ENCODE measurements at places on chromosomes 2 and 18. TPM values are rescaled to one million over a fixed set of nuclear protein-coding genes. Genes with fewer than 3 reads are reported as not detected.

DNA sequence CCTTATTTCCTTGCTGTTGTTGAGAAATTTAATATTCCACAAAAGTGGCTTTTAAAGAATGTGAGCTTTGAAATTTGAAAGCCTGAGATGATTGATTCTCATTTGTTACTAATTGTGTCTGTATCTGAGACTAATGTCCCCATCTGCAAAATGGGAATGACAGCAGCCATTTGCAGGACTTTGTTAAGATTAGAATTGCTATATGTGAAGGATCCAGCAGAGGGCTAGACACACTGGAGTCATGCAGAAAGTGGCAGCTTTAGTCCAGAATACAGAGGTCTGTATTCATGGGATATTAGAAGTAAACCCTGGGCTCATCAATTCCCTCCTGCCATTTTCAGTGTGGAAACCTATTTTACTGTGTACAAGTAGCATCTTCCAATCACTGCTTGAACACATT is 296.5 kb upstream of the GYPC start:
- no peak for DNase-seq

DNA sequence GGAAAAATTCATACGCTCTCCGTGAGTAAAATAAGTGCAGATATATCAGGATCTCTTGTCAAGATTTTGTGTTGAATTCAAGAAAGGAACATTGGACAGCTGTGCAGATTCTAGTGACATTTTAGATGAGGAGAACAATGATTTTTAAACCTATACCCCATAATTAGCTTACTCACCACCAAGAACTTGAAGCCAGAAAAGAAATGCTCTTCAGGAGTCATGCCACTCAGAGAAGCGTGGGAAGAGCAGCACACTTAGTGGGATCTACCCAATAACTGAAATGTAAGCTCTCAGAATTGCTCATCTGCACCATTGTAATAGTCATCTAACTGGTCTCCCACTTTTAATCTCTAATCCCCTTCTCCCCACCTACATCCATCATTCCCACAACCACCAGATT is 9.2 kb upstream of the ERMN start:
- no peak for DNase-seq

GRCh38 chr2:167940346-167940725 is 307.1 kb downstream of the STK39 start:
- no peak for DNase-seq

GRCh38 chr2:161844822-161845221 is 220.6 kb downstream of the SLC4A10 start:
- DNase-seq: no peak

GRCh38 chr2:110804915-110805314 is 72.5 kb downstream of the ACOXL start:
- DNase-seq: no peak

- DNase-seq: no peak
Measured at GRCh38 chr18:53093636-53094035, 753.6 kb downstream of the DCC start.

- no peak for DNase-seq
Measured at GRCh38 chr2:122011493-122012270, 256.2 kb downstream of the TSN start.

The GPR17 gene
- 0.45 TPM for total RNA-seq

The TGOLN2 gene
- total RNA-seq: 120 TPM

The MIB1 gene
- total RNA-seq: 69.9 TPM

The ZNF892 gene
- not detected for total RNA-seq

Measured in A172 (cell line).